Activated B cell treated with CpG ODN at 0.5 μM for 24 hours (primary cell): ENCODE measurements at places on chromosomes 7 and 10. TPM values are rescaled to one million over a fixed set of nuclear protein-coding genes. Genes with fewer than 3 reads are reported as not detected.
A peak's percentile ranks its signal among the peaks of the same experiment; 100 is the strongest.

GRCh38 chr7:46853451-46853850 lies 728.5 kb downstream of the TNS3 start:
- no peak overlapping the region for H3K27ac ChIP-seq
- DNase-seq, result no peak
- H3K4me1 ChIP-seq, result no peaks in the 10 kb centered on the region
- no peak overlapping the region for H3K4me3 ChIP-seq

Gene BLNK
- 238 and 267 TPM in 2 replicates for total RNA-seq

DNA sequence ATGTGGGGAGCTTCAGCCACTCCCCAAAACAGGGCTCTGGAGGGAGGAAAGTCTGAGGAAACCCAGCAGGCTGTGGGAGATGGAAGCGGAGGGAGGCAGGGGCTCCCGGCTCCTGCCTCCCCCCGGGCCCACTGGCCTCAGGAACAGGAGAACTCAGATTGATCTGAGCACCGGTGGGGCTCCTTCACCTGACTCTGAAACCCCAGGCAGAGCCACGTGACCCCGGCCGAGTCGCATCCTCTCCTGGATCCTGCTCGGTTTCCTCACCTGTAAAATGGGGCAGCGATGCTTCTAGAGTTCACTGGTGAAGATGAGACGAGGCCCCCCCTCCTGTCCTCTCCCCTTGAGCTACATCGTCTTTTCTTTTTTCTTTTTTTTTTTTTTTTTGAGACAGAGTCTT lies 33.6 kb downstream of the TCERG1L start:
- H3K4me1 ChIP-seq, result no peaks in the 10 kb centered on the region
- no peak overlapping the region for H3K4me3 ChIP-seq
- no peaks in the 10 kb centered on the region for H3K36me3 ChIP-seq
- H3K27me3 ChIP-seq, result no peaks in the 10 kb centered on the region
- H3K27ac ChIP-seq, result no peak overlapping the region

DNA sequence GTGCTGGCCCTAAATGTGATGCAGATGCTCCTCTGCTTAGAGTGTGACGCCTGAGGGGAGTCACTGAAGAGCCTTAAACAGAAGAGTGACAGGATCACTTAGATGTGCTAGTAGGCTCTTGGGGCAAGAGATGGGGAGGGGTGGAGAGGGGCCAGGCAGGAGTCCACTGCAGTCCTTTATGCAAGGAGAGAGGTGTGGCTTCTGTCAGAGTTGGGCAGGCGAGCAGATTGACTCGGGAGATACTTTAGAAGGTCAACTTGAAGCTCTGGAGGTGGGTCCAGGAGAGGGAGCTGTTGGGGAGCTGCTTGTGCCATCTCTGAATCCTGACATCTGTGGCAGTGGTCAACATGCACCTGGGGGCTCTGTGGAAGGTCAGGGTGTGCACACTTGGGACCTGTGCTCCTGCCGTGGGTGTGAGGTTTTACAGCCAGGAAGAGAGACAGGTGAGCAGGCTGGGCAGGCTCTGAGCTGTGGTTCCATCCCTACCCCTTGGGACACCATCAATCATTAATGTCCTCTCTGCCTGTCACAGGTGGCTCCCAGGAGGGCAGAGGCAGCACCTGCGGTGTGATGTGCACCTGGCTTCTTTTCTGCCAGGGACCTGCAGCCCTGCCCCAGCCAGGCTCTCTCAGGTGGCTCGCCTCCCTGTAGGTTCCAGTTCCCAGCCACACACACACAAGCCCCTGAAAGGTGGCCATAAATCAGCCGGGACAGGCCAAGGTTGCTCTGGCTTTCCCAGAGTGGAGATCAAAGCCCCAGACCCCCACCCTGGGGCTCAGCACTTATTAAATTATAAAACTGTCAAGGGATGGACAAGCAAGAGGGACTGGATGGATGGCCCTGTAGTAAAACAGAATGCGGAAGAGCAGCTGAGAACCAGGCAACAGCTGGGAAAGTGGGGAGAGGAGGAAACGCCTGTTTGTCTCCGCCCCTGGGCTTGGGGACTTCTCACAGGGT lies 14.0 kb downstream of the NEURL1 start:
- no peaks in the 10 kb centered on the region for H3K4me1 ChIP-seq
- H3K36me3 ChIP-seq, result no peaks in the 10 kb centered on the region
- no peak for DNase-seq
- H3K4me3 ChIP-seq, result no peak overlapping the region

Gene NPC1L1
- total RNA-seq, result not detected in 2 replicates

DNA sequence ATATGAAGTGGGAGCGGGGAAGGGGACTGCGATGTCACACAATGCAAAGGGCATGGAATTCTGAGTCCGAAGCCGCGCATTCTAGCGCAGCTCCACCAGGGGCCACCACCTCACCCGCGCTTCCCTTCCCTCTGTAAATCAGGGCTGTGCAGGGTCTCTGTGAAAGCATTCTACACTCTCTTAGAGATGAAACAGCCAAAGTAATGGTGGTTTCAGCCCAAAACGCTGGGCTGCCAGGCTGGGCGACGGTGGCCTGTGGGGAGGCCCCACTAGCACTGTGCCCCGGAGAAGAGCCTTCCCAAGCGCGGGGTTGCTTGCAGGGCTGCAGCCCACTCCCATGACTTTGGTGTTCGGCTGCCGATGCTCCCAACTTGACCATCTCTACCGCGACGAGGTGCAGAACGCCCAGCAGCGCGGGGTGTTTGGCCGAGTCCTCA lies 11.4 kb downstream of the ATG9B start:
- no peaks in the 10 kb centered on the region for H3K27me3 ChIP-seq
- peaks cover 45% of the 10 kb centered on the region for H3K4me1 ChIP-seq
- H3K27ac ChIP-seq, result no peak overlapping the region
- H3K36me3 ChIP-seq, result no peaks in the 10 kb centered on the region
- DNase-seq, result no peak
- H3K4me3 ChIP-seq, result peak overlapping the region; percentile 41

DNA sequence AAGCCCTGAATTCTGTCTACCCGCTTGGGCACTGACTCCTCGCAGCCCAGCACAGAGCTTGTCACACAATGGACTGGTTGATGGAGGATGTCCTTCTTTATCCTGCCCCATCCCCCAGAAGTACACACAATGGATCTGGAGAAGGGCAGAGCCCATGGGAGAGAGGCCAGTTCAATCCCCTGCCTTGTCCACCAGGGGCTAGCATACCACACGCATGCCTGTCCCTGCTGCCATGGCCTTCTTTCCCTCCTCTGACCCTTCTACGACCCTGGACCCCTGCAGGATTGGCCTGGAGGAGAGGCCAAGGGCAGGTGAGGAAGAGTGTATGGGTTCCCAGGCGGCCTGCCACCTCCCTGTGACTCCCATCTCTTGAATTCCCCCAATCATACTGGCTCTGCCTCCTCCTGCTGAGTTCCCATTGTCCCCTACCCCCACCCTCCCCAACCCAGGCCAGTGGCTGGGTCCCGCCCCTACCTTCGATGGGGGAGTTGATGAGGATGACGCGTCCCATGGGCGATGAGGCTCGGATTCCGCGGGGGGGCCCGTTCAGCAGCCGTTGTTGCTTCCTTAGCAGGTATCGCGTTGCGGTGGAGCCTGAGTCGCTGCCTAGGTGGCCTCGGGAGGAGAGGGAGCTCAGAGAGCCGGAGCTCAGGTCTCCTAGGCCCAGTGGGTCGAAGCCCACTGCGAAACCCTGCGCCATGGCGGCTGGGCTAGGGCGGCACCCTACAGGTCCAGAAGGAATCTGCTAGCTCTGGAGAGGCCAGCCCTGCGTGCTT lies 1.2 kb downstream of the PDZD7 start:
- peaks cover 20% of the 10 kb centered on the region for H3K4me1 ChIP-seq
- H3K27ac ChIP-seq, result no peak overlapping the region
